ENCODE measurements at places on chromosomes 11 and 22. TPM values are rescaled to one million over a fixed set of nuclear protein-coding genes. Genes with fewer than 3 reads are reported as not detected.

The NXPE4 gene
- not detected for total RNA-seq

The SLC22A6 gene
- 7.2 TPM for total RNA-seq

The PLAAT2 gene
- total RNA-seq: not detected

The CLDN25 gene
- not detected for total RNA-seq

The ZNF195 gene
- 57.2 TPM for total RNA-seq

DNA sequence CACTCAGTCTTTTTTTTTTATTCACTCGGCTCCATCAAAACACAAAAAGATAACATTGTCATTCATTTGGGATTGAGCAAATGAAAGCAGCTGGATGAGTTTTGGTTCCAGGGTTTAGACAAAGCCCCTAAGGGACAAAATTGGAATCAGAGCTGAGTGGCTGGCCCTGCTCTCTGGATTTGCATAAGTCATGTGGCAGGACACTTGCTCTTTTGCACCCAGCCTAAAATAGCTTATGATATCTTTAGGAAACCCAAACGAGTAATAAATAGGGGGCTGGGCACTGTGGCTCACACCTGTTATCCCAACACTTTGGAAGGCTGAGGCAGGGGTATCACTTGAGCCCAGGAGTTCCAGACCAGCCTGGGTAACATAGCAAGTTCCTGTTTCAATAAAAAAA, 11.0 kb upstream of the TMEM121B start:
- DNase-seq: no peak

DNA sequence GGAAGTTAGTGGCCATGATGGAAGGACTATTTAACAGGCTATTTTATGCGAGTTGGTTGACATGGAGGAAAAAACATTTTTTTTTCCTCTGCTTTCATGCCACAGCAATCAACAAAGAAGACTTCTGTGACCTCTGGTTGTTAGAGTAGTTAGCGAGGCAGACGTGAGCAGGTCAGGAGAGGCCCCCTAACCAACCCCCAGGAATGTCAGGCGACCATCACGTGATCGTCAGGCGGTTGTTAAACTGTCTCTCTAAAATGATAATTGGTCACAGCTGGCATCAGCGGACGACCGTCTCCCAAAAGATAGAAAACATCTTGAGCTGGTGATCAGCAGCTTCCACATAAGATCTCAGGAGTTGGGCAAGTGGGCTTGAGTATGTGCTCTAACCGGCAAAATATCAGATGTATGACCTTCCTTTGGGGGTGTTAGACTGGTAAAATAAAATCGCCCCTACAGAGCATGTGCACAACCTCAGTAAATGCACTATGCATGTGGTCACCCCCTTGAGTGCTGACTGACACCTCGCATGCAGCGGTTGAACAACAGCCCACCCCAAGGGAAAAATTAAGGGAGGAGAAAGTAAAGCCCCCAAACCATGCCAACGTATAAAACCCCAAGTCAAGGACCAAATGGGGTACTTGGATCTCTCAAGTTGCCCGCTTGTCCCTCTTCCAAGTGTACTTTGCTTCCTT, 20.9 kb upstream of the NARS2 start:
- no peak for DNase-seq

DNA sequence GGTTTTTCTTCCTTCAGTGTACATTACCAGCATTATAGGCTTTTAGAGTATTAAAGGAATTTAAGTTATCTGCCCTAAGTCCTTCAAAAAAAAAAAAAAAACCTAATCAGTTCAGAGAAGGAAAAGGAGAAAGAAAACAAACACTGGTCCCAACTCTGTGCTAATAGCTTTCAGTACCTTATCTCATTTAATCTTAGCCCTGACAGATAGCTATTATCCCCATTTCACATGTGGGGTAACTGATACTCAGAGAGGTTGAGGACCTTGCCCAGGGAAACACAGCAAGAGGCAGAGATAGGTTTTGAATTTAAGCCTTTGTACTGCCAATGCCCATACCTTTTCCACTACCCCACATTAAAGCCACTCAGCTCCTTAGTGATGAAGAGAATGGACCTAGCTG, 43.4 kb downstream of the FAT3 start:
- DNase-seq: no peak

- no peak for DNase-seq
These were observed 29.9 kb downstream of the NADSYN1 start for GRCh38 chr11:71482746-71483364.

- DNase-seq: no peak
These were observed 41.6 kb downstream of the BDNF start for GRCh38 chr11:27658535-27659236.

DNA sequence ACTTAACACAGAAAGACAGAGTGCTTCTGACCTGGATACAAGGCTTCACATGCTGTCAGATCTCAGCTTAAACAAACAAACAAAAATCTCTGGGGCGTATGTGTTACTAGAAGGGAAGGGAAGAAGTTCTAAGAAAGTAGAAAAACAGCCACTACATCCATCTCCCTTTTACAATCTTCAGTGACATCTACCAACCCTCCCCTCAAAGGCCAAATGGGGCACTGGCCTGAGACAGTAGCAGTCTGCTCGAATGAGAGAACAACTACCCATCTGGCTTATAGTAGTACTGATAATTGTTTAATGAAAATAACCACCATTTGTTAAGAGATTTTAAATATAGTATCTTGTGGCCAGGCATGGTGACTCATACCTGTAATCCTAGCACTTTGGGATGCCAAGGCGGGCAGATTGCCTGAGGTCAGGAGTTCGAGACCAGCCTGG, 29.4 kb downstream of the CCDC83 start:
- DNase-seq: no peak

DNA sequence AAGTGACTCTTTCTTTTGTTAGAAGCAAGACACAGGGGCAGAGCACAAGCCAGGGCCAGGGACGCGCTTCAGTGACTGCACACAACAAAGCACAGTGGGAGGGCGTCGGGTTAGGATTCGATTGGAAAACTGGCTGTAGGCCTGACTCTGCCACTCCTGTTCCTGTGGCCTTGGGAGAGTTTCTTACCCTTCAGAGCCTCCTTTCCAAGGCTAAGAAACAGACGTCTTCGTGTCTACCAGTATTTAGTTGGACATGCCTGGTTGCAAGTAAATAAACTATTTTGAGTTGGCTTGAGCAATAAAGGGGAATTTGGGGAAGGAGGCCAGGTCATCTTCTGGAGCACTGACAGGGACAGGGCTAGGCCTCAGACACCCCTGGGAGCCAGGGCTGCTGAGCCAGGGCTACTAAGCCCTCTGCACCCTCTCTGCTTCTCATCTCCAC, 549.1 kb downstream of the INSC start:
- no peak for DNase-seq

- DNase-seq: no peak
These were observed 30.4 kb downstream of the MB start for GRCh38 chr22:35586771-35587170.

GRCh38 chr11:4991060-4991459, 3.6 kb upstream of the OR51L1 start:
- no peak for DNase-seq

- no peak for DNase-seq
These were observed 19.6 kb downstream of the RHOD start for GRCh38 chr11:67076202-67076601.

GRCh38 chr11:126469311-126469710, 113.8 kb downstream of the ST3GAL4 start:
- no peak for DNase-seq

- no peak for DNase-seq
These were observed 20.2 kb downstream of the C11orf96 start for GRCh38 chr11:43962383-43963278.

DNA sequence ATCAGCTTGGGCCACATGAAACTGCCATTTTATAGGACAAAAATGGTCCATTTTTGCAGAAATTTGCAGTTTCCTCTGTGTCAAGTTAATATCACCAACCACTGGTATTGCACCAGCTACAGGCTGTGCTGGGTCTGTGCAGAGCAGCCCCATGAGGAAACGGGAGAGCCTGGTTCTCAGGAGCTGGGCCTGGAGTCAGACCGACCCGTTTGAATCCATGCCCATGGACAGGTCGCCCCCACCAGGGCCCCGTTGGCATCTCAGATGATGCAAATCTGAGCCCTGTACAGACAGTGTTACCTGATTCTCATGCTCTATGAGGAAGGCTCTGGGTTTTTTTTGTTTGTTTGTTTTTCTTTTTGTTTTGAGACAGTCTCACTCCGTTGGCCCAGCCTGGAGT, 9.8 kb upstream of the SEC14L6 start:
- no peak for DNase-seq

- DNase-seq: no peak
These were observed 108.6 kb downstream of the LARGE1 start for GRCh38 chr22:33811686-33812085.

GRCh38 chr11:58626934-58627483, 4.5 kb downstream of the CNTF start:
- DNase-seq: no peak

DNA sequence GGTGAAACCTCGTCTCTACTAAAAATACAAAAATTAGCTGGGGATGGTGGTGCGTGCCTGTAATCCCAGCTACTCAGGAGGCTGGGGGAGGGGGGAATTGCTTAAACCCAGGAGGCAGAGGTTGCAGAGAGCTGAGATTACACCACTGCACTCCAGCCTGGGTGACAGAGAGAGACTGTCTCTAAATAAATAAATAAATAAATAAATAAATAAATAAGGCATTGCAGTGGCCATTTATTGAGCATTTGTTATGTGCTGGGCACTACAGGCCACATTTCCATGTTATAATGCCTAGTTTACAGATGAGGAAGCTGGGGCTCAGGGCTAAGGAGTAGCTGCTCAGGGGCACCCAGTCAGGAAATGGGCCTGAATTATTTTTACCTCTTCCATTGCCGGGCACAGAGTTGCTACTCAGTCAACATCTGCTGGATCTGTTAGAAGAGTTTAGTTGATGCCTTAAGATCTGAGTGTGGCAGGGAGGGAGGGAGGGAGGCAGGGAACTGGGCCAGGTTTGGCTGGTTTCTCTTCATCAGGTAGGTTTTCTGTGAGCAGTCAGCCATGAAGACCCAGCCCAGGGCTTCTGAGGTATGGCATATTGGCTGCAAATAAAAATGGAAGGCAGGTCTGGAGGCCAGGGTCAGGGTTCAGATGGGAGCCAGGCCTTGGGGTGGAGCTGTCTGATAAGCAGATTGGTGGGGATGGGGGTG, 5.6 kb downstream of the PVALB start:
- DNase-seq: no peak

- DNase-seq: no peak
These were observed 21.5 kb upstream of the RFPL3 start for GRCh38 chr22:32336121-32336603.

DNA sequence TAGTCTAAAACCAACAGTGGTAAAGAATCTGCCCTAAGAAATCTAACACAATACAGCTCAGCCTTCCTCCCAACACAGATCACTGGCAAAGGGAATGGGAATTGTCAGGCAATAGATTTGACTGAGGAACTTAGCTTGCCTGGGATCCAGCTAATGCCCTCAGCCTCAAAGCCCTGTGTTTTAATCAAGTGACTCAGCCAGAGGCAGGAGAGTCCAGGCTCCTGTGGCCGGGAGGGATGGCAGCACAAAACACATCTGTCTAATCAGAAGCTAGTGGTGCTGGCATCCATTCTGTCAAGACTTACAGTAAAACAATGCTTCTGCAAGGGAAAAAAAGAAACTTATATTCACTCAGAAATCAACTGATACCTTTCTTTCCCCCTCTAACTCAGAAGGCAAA, 5.6 kb downstream of the SYTL2 start:
- DNase-seq: no peak

- no peak for DNase-seq
These were observed 227.6 kb downstream of the SBF2 start for GRCh38 chr11:10066441-10066840.

GRCh38 chr11:9462806-9463537, 2.2 kb downstream of the ZNF143 start:
- no peak for DNase-seq

GRCh38 chr11:28932940-28933339, 824.8 kb downstream of the METTL15 start:
- no peak for DNase-seq

DNA sequence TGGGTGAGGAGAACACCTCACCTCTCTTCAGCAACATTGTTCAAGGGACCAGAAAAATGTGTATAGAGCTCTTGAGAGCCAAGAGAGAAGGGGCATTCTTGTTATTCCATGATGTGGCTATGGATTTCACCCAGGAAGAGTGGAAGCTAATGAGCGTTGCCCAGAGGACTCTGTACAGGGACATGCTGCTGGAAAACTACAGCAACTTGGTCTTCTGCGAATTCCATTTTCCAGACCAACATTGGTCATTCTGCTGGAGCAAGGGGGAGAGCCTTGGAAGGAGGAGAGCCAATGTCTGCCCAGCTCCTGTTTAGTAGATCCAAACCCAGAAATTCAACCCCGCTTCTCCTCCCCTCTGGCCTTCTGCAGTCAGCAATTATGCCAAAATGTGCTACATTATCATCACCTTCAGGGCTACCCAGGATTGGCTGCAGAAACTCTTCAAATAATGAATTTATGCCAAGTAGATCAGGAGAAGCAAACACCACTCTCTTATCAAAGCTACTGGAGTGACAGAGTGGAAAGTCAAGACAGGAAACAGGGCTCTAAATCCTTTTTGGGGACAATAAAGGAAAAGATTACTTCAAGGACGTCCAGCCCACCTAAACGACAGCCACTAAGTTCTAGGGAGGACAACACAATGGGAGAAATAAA, 707.5 kb upstream of the LUZP2 start:
- DNase-seq: no peak

GRCh38 chr22:23791738-23792645, 5.2 kb downstream of the SMARCB1 start:
- DNase-seq: no peak

DNA sequence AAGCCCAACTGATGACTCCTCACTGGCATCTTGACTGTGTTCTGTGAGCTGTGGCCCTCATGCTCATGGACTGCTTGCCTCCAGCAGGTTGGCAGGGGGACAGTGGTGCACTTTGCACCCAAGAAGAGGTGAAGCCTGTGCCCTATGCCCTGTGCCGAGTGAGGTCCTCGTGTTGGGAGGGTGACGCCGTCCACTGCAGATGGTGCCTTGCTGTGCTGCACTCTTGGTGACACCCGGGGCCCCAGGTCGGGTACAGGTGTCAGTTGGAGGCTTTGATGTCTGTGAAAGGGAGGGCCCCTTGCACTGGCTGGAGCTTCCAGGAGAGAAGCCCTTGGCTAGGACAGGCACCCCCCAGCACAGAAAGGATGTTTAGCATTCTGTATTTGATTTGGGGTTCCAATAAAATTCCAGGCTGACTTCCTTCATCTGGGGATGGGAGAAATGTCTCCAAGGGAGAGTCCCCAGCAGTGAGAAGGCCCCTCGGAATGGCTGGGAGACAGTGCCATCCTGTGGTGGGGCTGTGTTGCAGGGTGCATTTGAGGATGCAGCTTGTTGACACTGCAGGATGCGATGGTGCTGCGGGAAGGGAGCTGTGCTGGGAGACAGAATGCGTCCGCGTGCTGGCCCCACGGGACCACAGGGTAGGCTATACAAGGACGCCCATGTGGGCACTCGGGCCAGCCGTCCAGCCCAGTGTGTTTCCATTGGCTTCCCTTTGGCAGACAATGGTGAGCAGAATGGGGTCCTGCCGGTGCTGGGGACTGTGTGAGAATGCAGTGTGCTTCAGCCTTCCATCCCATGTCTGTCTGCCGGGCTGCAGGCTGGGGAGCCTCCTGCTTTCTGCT, 2.5 kb upstream of the ZDHHC8 start:
- no peak for DNase-seq

Data from cerebellum (tissue), 4 donors.